ENCODE measurements at places on chromosomes 1 and 21. TPM values are rescaled to one million over a fixed set of nuclear protein-coding genes. Genes with fewer than 3 reads are reported as not detected.

SH2D1B gene
- 0.93 TPM for total RNA-seq

POU2F1 gene
- 18.5 TPM for total RNA-seq

GRCh38 chr21:36854391-36854790, 112.1 kb downstream of the HLCS start:
- DNase-seq = peak; percentile 72

- no peak for DNase-seq
Measured at GRCh38 chr1:7418442-7419080, 352.5 kb upstream of the VAMP3 start.

SYT14 gene
- 0.41 TPM for total RNA-seq

Measured in mucosa of descending colon (tissue), 3 donors.